ENCODE measurements at places on chromosomes 3 and 15.

- no peak for DNase-seq
Measured at GRCh38 chr3:170695486-170696064, 109.7 kb upstream of the SLC7A14 start.

DNA sequence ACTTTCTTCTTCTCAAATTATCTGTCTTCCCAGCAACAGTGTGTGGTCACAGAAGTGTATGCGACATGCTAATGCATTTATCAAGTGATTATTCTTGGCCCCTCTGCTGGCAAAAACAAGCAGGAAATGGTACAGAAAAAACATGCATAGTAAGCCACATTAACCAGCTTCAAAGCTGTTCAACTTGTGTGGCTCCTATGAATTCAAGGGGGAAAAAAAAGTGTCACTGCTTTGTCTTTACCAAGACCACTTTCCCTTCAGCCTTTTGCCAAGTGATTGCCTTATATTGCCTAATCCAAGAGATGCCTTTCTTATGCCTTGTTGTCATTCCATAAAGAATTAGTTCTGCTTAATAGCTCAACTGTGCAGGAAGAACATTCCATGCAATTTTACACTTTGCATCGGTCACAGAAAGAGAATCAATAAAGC is 39.1 kb downstream of the PRTG start:
- no peak for DNase-seq

DNA sequence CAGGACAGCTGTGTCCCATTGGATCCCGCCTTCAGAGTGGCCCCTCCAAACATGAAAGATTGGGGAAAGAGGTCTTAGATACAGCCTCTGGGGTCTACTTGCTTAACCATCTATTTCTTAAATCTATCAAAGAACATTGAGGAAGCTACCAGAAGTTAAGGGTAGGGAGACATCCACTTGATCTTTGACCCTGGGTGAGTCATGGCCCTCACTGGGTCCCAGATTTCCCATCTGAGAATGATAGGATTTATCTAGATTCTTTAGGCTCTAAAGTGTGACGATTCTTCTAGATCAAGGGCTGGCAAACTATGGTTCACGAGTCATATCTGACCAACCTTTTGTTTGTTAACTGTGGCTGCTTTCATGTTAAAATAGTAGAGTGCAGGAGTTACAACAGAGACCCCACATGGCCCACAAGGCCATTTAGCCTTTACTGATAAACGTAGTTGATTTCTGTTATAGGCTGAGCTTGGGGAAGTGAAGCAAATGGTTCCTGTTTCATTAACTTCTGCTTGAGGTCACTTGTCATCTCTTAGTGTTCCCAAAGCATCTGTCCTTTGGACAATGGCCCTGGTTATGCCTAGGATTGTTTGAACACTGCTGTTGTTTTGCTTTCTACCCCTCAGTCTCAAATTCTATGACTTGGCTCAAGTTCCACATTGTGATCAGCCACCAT is 8.0 kb downstream of the MUC13 start:
- DNase-seq: no peak

DNA sequence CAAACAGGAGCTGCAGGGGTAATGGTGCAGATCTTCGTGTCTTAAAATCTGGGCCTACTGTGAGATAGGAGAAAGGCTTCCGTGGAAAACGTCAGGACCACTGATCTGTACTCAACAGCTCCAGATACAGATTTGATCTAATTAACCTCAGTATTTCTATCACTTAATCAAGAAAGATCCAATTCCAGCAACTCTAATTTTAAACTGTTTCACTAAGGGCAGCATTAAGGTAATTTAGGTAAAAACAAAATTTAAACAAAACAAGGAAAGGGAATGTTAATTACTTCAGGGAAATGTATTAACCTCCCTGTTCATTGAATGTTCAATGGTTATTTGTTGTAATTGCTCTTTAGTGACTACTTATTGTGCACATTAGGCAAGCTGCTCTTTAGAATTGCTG is 26.4 kb upstream of the TTC14 start:
- no peak for DNase-seq

DNA sequence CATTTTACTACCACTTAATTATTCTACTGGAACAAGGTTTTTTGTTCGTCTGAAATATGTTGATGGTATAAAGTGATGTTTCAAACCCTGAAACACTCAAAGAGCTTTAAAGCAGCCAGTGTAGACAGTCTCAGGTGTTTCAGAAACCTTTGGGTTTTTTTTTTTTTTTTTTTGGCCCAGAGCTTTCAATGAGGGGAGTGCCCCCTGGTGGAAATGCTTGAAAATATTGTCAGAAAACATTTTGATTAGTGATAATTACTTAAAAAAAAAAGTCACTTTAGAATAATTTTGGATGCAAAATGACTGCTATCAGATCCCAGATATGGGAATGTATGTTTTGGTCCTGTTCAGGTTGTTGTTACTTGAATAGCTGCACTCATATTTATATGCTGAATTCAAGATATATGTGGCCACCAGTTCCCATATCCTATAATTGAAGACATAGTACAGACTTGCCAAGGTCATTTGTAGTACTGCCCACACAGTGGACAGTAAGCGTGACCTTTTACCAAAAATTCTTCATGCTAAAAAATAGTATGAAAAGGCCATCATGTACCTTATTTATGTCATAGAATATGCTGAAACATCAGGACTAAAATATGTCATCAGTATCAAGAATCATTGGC is 35.9 kb downstream of the SATB1 start:
- DNase-seq: no peak

DNA sequence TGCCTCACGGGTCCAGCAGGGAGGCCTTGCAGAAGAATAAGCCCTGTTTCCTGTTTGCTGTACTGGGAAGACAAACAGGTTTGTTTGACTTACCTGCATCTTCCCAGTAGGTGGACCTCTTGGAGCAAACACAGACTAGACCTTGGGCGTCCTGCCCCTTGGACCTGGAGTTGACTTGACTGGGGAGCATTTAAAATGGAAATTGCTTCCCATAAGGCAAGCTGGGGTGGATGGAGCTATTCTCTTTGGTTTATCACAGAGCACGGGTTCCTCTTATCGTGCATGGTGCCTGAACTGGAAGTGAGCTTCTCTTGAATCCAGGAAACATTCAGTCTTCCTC is 151.4 kb downstream of the RPLP1 start:
- no peak for DNase-seq
